ENCODE measurements at places on chromosomes 2 and 18. TPM values are rescaled to one million over a fixed set of nuclear protein-coding genes. Genes with fewer than 3 reads are reported as not detected.

LINC00305 gene
- not detected for total RNA-seq

EFR3B gene
- 0.37 TPM for total RNA-seq

LIPG gene
- total RNA-seq = 4.5 TPM

FEV gene
- total RNA-seq = not detected

SERPINB7 gene
- not detected for total RNA-seq

CCDC68 gene
- total RNA-seq = 2.0 TPM

DYNC2LI1 gene
- total RNA-seq = 15.4 TPM

CRYGD gene
- not detected for total RNA-seq

POTEJ gene
- total RNA-seq = not detected

BCL11A gene
- not detected for total RNA-seq

C2orf66 gene
- under 0.01 TPM for total RNA-seq

ZSWIM2 gene
- not detected for total RNA-seq
